ENCODE measurements at places on chromosomes 16 and 17.
A peak's percentile ranks its signal among the peaks of the same experiment; 100 is the strongest.

DNA sequence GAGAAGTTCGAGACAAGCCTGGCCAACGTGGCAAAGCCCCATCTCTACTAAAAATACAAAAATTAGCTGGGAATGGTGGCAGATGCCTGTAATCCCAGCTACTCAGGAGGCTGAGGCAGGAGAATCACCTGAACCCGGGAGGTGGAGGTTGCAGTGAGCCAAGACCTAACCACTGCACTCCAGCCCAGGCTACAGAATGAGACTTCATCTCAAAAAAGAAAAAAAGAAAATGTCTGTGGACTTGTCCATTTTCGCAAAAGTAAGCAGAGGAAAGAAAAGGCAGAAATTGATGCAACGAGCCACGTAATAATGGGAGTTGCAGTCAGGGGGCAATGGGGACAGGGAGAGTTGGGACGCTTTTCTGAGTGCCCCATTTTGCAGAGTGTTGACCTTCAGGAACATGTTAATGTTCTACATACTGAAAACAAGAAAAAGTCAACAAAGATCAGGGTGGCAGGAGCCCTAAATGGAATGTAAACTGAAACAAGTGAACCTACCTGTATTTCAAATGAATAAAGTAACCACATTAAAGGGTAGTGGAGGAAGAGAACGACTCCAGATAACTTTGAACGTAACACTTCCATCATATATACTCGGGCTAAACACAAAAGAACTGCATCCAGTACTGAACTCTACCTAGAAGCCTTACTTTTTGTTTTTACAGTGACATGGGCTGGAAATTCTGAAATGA lies 76.4 kb downstream of the CNGB1 start:
- DNase-seq: no peak

GRCh38 chr16:51151961-51152663 lies 1.0 kb upstream of the SALL1 start:
- DNase-seq: peak; percentile 94

DNA sequence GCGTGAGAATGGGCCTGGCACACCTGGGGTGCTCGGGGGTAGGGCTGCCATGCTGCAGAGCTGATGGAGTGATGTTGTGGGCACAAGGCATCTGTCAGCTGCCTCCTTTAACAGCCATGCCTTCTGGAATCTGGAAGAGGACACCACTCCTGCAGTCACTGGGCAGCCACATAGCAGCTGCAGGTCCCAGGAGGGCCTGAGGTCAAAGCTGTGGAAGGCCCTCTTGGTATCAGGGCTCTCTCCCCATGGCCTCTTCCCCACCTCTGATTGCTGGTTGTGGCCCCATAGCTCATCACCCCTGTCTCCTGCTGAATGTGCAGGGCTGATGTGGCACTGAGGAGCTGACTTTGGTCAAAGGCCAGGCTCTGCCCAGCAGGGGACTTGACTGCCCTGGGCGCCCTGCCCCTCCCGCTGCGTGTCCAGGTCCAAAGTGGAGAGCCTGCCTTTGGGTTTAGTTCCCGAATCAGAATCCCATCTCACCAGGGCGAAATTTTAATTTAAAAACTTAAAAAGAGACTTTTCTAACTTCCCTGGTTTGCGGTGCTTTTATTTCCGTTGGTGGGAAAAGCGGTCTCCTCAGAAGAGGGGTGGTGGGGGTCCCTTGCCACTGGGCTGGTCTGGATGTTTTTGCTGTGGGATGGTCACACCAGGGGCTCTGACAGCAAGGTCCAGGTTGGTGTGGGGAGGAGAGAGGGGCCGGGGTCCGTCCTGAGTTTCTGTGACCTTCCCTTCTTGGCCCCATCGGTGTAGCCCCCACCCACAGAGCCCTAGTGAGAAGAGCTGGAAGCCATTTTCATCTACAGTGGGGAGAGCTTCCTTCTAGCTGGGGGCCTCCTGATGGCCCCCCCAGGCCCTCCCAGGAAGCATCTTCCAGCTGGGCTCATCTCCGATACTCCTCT lies 5.9 kb downstream of the UBALD2 start:
- no peak for DNase-seq

DNA sequence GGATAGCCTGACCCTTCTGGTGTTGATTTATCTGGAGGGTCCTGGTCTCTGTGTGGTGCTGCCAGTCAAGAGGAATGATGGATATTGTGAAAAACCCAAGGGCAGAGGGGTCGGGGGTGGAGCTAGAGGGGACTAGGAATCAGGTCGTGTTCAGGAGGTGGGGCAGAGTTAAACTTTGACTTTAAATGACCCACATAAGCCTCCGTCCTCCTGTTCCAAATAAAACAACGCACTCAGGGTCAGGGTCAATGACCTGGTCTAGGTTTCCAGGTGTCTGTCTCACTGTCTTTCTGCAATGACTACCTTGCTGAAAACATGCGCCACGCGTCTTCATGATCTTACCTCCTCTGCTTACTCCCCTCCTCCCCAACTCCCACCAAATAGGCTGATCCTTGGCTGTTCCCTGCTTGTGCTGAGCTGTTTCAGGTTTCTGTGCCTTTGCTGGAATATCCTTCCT lies 14.7 kb downstream of the AOC3 start:
- DNase-seq: no peak

DNA sequence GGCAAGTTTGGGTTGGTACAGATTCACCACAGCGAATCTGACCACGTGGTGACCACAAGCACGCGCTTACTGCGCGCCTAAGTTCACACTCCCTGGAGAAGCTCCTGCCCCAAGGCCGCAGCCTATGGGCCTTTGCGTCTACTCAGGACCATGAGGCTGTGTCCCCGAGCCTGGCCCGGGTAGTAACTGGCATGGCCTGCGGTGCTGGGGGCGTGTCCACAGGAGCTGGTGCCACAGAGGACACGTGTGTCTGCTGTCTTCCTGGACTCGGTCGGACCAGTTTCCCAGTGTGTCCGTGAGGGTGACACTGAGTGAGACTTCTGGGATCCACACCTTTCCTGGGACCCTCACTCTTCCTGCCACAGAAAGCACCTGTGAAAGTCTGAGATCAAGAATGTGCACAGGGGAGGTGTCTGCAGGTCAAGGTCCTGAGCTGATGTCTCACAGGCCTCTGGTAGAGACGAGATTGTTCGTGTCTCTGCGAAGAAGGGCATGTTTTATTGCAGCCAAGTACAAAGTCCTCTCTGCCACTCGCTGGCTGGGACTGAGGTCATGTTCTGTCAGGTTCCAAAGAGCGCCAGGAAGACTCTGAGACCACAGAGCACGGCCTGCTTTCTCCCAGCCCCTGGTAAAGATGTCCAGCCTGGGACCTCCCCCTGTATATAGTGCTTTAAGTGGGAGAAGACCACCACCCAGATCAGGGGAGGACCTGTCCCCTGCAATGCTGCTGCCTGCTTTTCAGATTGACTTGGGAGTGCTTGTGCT lies 25.2 kb upstream of the CAPN15 start:
- DNase-seq: no peak

- no peak for DNase-seq
Measured at GRCh38 chr16:87580855-87581261, 21.4 kb upstream of the JPH3 start.

DNA sequence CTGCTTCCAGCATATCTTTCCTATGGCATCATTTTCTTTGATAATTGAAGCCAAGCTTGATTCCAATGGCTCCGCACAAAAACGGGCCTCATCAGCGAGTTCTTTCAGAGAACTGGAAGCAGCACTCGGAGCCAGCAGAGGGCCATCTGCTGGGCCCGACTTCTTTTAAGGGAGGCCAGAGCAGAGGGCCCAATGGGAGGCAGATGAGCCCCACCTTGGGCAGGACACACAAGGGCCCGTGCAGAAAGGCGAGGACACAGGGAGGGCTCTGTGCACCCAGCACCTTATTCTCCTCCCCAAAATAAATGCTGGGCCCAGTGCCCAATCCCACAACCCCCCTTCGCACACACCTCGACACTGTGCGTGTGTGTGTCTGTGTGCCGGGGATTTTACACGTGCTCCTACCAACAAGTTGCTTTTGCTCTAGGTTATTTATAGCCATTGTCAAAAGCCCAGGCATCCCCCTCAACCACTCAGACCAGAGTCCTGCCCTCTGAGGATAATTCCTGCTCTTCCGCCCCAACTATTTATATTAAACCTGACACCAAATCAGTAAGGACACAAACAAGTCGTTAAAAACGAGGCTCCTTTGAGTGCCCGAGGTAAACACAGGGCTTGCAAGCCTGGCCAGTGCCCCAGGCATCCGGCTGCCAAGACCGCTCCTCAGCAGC lies 6.8 kb downstream of the AXIN2 start:
- no peak for DNase-seq

- DNase-seq: no peak
Measured at GRCh38 chr17:65190467-65191097, 53.4 kb downstream of the RGS9 start.

- peak; percentile 28 for DNase-seq
Measured at GRCh38 chr16:87824016-87824990, 45.0 kb downstream of the SLC7A5 start.

- no peak for DNase-seq
Measured at GRCh38 chr16:78133919-78134318, 34.5 kb downstream of the WWOX start.

GRCh38 chr17:78899361-78900260 lies 3.4 kb downstream of the CEP295NL start:
- DNase-seq: no peak
